ENCODE measurements at places on chromosomes 12 and 14. TPM values are rescaled to one million over a fixed set of nuclear protein-coding genes. Genes with fewer than 3 reads are reported as not detected.

FKBP11 gene
- 12.4 TPM for total RNA-seq

PZP gene
- total RNA-seq = not detected

TDRD9 gene
- 0.51 TPM for total RNA-seq

TTC8 gene
- total RNA-seq = 11.3 TPM

TTC9 gene
- total RNA-seq = 9.7 TPM

COPZ1 gene
- 89.5 TPM for total RNA-seq

DNA sequence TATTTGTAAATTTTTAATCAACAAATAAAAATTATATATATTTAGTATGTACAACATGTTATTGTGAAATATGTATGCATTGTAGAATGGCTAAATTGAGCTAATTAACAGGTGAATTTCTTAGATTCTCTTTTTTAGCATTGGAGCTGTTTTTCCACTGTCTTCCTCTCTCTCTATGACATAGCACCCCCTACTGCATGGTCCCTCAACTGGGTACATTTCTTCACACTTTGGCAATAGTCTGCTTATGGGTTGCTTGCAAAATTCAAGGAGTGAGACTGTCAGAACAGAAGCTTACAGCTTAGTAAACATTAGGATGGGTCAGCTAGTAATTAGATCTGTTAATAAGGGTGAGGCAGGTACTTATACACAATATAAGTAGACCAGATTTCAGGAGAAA is 658.5 kb upstream of the MGAT4C start:
- peak; percentile 56 for DNase-seq

- DNase-seq = peak; percentile 80
Measured at GRCh38 chr12:14961466-14962152, at the start of gene ARHGDIB. Gene ARHGDIB, minus strand, starts transcription at chr12:14961601. Its CDS starts 10,889 bp downstream, at chr12:14950712.

DNA sequence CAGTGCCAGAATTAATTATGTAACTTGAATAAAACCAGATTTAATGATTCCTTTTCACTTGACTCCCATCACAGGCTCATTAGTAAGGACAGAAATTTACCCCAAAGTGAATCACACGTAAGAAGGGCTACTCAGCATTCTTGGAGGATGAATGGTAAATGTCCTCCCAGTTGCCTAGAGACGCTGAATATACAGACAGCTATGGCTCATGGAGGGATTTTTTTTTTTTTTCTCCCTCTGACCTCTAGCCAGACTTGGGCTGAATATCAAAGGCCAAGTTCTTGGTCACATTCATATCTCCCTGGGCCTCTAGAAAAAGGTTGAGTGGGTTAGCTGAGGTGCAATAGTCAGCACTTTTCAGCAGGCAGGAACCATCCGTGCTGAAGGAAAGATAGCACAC is 77.5 kb downstream of the PHLDA1 start:
- DNase-seq = peak; percentile 99

- no peak for DNase-seq
Measured at GRCh38 chr12:117140397-117141096, 41.3 kb upstream of the TESC start.

DNA sequence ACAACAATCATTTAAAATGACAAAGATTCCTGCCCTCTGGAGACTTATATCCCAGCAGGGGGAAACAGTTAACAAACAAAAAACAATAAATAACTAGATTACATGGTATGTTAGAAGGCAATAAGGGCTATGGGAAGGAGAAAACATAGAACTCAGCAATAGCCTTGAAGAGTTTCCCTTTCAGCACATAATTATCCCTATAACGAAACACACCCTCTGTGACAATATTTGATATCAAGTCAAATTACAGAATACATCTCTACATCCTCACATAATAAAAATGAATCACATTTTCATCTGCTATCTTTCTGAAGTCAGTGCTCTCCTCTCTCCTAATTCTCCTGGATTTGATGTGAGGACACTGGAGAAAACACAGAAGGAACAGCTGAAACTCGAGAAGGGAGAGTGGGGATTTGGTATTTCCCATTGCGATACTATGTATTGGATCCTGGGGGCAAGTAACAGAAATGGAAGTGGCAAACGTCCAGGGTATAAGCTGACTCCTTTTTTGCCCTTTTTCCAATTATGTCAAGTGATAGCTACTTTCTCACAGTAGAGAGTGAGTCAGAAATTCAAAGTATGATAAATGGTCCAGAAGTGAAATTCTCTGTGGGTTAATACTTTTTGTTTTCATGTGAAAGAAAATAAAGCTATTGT is 9.7 kb upstream of the PTGER2 start:
- no peak for DNase-seq

DNA sequence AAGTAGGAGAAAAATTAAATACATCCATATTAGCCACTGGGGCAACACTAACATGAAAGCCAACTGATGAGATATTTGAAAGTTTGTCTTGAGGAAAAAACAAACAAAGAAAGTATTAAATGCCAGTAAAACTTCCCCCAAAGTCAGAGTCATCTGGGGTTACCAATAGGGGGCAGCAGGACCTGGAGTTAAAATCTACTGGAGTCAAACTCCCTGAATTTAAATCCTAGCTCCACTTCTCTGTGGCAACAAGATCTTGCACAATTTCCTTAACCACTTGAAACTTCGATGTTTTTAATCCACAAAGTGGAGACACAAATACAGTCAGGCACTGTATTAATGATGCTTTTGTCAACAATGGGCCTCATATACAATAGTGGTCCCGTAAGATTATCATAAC is 14.4 kb downstream of the PLEKHG7 start:
- DNase-seq = peak; percentile 20

DNA sequence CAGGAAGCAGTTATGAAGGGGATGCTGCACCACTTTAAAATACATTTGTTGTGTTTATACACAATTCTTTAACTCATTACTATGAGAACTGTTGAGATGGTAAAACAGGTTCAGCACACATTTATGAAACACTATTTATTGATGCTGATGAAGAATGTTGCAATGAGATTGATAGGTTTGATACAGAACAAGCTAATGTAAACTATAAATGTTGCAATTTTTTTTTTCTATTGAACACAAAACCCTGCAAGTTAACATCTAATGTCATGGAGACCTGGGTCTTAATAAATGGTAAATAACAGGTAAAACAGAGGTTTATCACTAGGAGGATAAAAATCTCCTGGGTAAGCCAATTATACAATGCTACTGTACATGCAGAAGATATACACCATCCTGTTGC is 857.6 kb downstream of the FSCB start:
- no peak for DNase-seq

- no peak for DNase-seq
Measured at GRCh38 chr14:56862836-56863235, 52.6 kb upstream of the OTX2 start.
